ENCODE measurements at places on chromosomes 2 and 18.

- no peak for DNase-seq
Observed at GRCh38 chr2:114389021-114389420, 53.4 kb upstream of the DPP10 start.

DNA sequence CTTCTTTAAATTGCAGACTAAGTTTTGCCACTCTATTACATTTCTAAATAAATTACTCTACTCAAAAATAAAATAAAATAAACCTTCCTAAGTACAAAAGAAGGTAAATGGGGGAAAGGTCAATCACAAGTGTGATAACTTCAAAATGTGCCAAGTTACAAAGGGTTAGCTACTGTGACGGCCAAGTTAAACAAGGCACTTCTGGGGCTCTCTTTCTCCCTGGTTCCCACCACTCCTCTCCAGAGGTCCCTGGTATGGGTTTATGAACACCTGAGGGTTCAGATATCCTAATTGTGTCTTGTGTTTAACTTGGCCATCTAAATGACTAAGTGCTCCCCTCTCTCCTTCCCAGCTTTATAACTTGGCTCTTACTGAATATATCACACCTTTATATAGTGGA is 5.4 kb downstream of the ZNF521 start:
- DNase-seq, result no peak

DNA sequence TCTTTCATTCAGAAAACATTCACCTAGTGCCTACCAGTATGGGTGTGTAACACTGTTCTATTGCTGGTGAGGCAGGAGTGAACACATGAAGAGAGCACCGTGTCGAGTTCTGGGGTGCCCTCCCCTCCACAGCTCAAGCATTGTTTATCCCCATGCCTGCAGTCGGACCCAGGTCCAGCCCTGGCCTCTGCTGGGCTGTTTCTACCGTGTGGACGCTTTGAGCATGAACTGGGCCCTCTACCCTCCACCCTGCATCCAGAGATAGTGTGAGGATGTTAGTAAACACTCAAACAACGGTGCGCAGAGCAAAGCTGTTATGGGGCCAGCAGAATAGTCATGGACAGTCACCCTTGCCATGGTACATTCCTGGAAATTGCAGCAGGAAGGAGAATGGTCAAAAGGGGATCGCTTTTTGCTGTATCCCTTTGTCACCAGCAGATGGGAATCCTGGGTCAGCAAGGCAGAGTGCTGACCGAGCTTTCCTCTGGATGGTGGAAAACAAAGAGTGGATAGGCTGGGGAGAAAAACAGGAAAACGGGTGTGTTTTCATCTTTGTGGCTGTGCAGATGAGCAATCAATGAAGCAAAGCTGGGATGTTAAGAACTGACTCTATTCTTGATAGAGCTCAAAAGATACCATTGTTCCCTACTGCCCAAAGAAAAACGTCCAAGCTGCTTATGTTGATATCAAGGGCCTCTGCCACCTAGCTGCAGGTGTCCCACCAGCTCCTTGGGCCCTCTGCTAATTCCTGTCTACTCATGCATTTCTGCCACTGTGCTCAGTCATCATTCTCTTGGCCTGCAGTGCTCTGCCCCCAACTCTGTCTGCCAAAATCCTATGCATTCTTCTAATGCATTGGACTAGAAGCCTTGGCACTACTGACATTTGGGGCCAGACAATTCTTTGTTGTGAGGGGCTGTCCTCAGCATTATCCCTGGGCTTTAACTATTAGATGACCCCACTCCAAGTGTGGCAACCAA is 38.7 kb downstream of the REEP1 start:
- no peak for DNase-seq

DNA sequence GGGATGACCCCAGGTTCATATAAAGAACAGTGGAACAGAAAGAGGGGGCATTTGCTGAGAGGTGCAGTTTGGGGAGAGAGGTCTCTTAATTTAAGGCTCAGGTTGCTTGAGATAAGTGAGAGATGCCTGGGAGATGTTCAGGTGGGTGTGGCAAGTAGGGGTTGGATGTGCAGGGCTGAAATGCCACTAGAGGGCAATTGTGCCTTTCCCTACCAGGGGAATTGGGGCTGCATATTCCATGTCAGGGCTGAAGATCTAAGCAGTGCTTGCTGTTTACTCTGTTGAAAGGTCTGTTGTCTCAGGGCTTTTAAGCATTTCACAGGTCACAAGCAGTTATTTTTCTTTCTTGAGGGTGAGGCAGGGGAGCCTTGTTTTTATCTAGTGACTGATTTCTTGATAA is 7.8 kb downstream of the CCDC85A start:
- no peak for DNase-seq

- DNase-seq, result no peak
Observed at GRCh38 chr2:212905640-212906201, 245.7 kb downstream of the IKZF2 start.

GRCh38 chr2:218093879-218094278 is 24.8 kb downstream of the RUFY4 start:
- DNase-seq, result no peak

DNA sequence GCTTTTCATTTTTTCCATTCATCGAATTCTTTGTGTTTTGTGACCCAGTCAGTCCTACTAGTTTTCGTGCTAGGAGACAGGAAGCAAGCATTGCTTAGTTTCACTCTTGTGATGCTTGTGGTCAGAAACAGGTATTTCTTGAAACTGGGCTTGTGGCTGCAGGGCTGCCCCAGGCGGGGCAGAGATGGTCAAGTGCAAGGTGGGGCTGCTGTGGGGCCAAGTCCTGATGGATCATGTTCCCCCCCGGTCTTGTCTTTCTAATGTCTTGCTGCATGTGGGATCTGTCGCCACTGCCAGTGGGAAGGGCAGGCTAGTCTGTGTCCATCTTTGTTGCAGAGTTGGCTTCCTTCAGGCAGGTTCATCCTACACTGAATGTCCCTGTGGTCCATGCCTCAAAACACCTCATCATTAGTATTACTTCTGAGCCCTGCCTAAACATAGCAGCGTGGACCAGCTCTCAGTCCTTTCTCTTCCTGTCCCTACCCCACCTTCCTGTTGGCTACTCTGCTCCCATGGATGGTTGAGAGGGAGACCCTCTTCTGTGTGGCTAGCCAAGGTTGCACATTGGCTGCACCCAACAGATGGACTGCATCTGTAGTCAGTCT is 38.7 kb downstream of the INPP4A start:
- DNase-seq, result no peak

GRCh38 chr2:8550481-8550880 is 131.4 kb upstream of the ID2 start:
- DNase-seq, result no peak

- DNase-seq, result no peak
Observed at GRCh38 chr2:117118994-117119393, 695.5 kb upstream of the DDX18 start.

DNA sequence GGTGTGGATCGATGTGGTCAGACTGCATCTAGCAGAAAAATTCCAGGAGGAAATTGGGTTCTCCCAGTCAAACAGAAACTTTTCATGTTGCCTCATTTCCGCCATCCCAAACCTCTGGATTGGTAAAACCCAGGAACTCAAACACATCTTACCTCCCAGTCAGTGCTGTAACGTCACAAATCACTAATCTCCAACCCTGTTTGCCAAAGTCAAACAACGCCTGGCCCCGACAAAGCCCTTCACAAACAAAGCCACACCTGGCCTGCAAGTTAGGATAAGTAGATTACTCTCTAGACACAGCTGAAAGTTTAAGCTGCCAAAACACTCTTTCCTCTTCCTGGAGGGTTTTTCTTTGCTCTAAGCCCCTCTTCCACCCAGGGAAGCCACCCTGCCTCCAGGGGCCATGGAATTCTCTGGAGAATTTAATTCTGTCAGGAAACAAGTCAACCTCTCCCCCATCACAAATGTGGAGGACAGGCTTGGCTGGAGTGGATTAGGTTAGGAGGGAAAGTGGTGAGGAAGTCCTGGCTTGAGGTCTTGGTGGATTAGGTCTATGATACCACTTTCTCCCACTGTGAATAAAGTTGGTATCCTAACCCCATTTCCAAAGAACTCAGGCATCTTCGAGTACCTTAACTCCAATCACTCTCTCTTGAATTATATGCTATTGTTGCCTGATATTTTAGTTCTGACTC is 86.7 kb downstream of the LYPD6B start:
- no peak for DNase-seq

DNA sequence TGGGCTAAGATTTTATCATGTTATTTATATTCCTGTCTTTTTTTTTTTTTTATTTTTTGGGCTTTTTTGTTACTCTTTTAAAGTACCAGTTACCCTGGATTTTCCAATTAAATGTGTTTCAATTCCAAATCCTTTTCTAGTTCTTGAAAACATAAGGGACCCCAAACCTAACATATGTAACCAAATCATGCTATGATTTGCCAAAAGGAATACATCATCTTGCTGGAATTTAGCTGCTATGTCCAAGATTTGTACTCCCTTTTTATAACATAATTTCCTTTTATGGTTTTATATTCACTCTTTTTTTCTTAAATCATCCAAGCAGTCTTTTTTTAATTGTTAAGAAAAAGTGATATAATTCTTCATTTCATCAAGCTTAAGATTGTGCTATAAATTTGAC is 60.9 kb upstream of the DSEL start:
- DNase-seq, result no peak

DNA sequence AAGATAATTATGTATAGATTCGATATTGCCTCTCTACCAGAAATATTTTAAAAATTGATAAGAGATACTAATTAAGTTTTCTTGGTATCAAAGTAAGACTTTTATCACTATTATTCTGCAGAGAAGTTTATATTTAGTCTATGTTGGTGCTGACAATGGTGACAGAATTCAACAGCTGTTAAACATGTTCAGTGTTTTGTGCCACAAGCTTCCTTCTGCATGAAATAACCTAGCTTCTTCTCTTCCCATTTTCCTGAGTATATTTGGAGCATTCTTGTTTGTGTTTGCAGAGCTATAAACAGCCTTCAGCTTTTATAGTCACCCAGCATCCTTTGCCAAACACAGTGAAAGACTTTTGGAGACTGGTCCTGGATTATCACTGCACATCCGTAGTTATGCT is 229.2 kb upstream of the RAB12 start:
- DNase-seq, result no peak

GRCh38 chr2:213688133-213688532 is 403.9 kb downstream of the SPAG16 start:
- no peak for DNase-seq
